ENCODE measurements at places on chromosomes 3 and 15.

DNA sequence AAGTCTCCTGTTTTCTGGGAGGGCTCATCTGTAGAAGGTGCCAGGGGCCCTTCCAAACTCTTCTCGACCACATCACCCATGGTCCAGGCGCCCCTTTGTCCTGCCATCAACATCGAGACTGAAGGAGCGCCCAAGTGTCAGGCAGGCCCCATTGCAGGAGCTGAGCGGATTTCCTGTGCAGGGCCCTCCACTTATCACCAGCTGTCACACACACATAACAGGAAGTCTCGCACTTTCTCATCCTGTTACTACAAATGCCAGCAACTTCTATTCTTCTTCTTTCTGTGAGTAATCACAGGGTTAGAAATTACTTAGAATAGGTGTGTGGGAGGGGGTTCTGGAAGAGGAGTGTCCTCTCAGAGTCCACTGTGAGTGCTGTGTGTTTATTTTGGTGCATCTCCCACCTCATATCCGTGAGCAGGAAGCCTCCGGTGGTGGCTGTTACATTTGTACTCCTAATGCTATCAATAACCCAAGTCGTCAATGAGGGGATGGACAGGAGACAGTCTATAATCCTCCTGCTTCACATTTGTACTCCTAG is at the start of gene KLHL6:
KLHL6 (minus strand) TSS at position 166 of the 541 bp plus-strand sequence; CDS start at position 113, 53 bp downstream.
- no peak for DNase-seq

DNA sequence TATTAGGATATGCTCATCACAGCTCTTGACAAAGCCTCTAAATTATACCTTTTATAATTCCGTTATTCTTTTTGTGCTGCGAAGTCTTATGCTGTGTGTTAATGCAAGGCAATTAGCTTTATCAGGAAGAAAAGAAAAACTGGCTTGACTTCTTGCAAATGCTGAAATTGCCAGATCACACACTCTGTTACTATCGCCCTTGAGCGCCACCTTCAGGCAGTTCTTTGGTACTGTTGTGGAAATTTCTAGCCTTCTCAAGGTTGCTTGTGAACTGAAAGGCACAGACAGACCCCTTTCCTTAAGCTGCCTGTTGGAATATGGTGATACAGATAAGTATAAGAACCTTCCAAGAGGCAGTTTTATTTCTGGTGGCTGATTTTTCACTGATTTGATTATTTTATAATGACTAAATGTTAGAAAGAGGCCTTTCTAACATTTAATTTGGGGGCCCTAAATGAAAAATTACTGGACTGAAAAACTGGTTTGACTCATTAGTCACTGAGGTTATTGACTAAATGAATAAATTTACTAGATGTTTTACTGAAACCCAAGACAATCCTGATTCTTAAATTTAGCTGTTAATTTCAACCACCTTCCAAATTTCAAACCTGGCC is 126.2 kb upstream of the RASGRP1 start:
- DNase-seq: peak; percentile 48

- DNase-seq: no peak
Measured at GRCh38 chr3:50408443-50408944, 49.2 kb upstream of the TMEM115 start.

DNA sequence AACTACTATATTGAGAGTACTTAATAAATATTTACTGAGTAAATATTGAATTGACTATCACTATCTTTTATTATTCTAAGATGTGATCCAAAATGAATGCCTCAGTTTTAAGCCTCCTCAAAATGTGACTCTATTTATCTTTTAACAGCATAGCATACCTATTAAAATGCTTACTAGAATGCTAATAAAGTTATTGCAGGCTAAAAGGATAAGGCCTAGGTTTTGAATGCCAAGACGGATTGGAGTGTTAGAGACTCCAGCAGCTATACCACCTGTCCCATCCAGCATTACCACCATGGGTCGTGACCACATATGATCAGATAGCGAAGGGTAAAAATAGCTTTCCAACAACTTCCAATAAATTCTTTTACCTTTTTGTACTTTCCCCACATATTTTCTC is 64.7 kb upstream of the MYRIP start:
- no peak for DNase-seq

DNA sequence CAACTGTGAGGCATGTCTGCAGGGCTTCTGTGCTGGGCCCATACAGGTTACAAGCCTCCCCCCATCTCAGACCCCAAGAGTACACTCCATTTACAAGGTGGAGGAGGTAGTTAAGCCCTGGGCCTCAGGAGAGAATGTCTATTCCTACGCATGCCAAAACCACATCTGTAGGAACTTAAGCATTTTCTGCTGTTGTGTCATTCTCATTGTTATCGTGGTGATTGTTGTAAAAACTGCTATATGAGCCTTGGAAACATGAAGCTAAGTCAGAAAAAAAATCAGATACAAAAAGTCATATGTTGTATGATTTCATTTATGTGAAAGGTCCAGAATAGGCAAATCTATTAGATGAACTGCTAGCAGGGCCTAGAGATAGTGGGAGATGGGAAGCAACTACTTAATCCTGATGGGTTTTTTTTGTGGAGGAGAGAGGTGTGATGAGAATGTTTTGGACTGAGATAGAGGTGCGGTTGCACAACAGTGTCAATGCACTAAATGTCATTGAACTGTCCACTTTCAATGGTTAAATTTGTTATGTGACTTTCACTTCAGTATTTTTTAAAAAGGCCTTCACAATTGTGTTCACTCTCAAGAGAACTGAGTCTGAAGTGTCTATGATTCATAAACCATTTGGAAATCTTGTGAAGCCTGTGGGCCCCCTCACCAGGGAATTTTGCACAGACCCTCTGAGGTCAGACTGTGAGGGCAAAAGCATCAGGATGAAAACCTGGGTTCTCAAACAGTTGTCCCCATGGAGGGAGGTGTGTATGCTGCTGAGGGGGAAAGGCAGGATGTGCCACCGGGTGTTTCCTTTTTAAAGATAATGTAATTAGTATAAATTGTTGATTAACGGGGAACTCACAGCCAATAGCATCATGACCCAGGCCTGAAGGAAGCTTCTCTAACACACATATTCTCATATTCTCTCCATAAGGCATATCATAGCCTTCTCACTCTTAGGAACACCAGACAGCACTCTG is 3.2 kb downstream of the RTP3 start:
- no peak for DNase-seq

DNA sequence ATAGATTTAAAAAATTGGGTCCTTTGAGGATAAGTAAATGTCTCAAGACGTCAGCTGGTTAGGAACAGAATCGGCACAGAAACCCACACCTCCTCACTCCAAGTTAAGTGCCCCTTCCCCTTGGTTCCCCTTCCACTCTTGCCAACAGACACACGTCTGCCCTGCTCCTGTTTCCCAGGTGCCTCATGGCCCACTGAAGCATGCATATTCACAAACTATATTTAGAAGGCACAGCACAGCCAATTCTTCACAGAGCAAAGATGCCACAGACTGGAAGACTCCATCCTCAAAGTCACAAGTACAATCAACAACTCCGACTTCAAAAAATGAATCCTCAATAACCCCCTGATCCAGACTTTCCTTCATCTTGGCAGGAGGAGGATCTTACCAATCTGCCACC is 295.4 kb upstream of the NR2F2 start:
- no peak for DNase-seq

DNA sequence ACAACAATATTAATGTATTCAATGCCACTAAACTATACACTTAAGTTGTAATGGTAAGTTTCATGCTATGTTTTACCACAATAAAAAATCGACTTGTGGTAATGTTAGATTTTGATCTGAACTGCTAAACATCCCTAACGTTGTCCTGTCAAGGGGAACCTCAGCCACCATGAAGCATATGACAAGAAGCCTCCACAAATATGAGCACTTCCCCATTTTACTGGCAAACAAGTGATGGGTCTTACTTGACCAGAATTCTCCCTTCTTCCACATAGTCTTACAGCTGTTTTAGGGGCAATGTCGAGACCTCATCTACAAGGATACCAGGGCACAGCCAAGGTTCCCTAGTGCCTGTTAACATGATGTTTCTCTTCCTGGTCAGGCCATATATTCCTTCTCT is 124.2 kb upstream of the ABI3BP start:
- no peak for DNase-seq

DNA sequence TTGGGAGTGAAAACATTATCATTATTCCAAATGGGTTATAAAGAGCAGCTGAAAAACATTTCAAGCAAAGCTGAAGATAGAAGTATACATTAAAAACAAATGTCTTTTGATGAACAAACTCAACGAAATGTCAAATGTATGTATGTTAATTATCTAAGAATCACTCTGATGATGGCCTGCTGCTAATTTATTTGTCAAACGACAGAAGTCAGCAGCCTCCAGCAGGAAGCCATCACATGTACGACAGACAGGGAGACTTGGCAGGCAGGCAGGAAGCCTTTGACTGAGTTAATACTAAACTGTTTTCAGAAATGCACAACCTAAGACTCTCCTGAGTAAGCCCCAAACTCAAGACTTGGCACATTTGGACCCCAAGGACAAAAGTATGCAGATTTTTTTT is 491.1 kb downstream of the ZNF385D start:
- DNase-seq: no peak
